Activated gamma-delta T cell treated with Interleukin-2 at 50 U/mL for 16 hours (primary cell): ENCODE measurements at places on chromosomes 11 and 22.

DNA sequence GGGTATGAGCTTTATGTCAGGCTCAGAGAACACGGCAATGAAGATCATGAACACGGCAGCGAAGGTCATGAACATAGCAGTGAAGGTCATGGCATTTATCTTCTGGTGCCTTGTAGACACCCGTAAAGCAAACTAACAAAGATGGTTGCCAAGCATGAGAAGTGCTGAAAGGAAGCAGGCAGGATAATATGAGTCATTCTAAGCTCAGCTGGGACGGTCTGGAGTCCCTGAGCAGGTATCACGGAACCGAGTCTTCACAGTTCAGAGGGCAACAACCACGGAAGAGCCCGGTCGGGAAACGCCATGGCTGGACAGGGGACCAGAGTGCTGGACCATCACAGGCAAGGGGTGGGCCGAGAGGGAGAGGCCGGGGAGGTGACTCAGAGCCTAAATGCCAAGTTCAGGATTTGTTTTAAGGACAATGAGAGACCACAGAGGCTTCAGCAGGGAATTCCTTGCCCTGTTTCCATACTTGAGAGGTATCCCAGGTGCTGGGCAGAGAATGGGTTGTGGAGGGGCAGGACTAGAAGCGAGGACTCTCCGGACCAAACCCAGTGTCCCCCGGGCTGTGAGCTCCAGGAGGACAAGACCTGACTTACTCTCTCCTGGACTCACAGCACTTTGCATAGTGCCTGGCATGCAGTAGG is 13.1 kb upstream of the MS4A10 start:
- no peak for DNase-seq

GRCh38 chr11:133950874-133951326 is 5.9 kb downstream of the IGSF9B start:
- DNase-seq: no peak

- no peak for DNase-seq
These were observed 44.9 kb downstream of the ADM start for GRCh38 chr11:10349806-10350205.

DNA sequence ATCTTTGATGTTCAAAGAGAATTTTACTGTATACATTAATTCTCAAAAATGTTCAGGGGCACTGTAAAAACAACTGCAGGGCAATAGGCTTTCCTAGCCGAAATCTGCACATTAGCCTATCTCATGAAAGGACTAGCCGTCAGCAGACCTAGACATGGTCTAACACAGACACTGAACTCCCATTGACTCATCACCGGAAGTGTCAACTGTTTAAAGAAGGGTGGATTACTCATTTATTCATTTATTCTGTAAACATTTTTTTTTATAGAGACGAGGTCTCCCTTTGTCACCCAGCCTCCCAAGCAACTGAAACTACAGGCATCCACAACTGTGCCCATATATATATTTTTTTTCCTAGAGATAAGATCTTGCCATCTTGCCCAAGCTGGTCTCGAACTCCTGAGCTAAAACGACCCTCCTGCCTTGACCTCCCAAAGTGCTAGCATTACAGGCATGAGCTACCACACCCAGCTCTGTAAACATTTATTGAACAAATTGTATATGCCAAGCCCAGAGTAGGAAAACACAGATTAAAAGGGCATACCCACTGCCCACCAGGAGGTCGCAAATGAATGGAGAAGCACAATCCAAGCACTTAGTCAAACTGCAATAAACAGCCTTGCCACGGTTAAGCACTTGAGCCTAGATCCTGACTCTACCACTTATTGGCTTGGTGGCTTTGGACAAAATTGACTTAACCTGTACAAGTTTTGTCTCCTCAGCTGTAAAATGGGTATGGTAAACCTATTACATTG is 26.6 kb downstream of the RAB30 start:
- DNase-seq: no peak

DNA sequence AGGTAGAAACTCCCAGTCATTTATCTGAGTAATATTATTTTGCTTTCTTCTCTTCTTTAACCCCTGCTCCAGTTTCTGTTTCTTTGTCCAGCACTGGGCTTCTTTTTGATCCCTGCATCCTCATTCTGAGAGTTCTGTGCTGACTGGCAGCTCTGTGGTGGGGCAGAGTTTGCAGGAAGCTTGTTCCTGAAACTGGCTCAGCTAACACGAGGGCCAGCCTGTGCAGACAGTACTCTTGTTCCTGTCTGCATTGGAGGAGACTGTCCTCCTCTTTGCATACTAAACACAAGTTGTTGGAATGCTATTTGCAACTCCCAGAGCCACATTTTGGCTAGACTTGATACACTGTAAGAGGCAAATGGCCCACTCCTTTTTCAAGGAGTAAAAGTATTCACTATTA is 93.1 kb upstream of the HORMAD2 start:
- no peak for DNase-seq

- DNase-seq: no peak
These were observed 37.0 kb downstream of the KREMEN1 start for GRCh38 chr22:29109822-29110221.

DNA sequence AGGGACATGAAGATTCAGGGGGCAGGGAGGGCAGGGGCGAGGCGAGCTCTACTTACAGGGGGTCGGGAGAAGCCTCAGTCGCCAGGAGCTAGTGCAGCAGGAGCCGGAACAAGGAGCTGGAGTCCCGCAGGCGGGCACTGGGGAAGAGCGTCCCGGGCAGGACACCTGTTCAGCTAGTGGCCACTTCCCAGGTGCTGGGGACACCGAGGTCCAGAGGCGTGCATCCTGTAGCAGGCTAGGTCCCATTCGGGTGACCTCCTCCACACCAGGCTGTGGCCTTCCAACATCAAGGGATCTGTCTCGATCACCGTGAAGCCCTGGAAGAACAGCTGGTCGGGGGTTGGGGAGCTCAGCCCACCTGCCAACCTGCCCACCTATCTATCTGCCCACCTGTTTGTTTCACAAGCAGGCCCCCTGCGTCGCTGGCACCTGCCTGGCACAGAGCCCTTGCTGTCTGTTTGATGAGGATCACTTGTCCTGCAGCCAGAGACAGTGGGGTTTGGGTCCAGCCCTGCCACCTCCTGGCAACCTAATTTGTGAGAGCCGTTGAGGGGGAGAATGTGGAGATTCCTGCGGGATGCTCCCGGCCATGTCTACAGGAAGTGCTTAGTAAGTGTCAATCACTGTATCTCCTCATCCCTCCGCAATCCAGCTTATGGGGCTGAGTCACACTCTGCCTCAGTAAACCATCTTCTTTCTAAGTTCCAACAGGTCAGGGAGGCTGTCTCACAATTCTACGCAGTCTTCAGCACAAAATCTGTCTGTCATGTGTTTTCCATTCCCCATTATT is 940.9 kb downstream of the BRD1 start:
- no peak for DNase-seq

GRCh38 chr22:40819599-40820140 is 524 bp upstream of the SLC25A17 start:
- DNase-seq: no peak

- DNase-seq: no peak
These were observed 222.5 kb downstream of the MN1 start for GRCh38 chr22:27578937-27579617.

DNA sequence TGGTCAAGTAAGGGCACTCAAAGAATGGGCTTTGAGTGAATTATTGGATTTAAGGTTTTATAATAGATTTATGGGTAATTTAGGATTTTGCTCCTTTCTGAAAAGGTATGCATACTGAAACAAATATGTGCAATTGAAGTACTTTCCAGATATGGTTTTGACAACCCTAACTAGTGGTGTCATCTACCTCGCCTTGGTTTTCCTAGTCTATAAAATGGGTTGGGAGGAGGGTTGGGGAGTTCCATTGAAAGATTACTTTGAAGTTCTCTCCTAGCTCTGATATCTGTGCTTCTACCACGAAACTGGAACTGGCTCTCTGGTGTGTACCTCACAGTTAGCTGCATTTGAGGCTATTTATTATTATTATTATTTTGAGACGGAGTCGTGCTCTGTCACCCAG is 431 bp upstream of the SPTBN2 start:
- DNase-seq: no peak

- DNase-seq: no peak
These were observed 43.5 kb upstream of the CCDC179 start for GRCh38 chr11:22903782-22904181.

- DNase-seq: no peak
These were observed 44.3 kb upstream of the A4GALT start for GRCh38 chr22:42764895-42765363.

DNA sequence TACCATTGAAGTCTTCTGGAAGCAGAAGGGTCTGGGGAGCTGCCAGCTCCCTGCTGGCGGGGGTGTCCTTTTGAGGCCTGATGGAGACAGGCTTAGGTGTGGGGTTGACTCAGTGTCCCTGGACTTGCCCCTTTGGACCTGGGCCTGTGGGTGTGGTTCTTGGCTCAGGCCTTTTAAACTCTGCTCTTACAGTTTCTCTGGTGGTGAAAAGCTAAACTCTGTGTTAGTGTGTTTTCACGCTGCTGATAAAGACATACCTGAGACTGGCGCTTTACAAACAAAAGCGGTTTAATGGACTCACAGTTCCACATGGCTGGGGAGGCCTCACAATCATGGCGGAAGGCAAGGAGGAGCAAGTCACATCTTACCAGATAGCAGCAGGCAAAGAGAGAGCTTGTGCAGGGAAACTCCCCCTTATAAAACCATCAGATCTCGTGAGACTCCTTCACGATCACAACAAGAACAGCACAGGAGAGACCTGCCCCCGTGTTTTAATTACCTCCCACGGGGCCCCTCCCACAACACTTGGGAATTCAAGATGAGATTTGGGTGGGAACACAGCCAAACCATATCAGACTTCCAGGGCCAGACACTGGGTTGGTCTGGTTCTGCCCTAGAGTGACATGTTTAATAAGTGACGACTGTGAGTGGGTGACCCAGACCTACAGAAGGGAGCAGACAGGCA is 26.5 kb downstream of the GRAMD4 start:
- no peak for DNase-seq

DNA sequence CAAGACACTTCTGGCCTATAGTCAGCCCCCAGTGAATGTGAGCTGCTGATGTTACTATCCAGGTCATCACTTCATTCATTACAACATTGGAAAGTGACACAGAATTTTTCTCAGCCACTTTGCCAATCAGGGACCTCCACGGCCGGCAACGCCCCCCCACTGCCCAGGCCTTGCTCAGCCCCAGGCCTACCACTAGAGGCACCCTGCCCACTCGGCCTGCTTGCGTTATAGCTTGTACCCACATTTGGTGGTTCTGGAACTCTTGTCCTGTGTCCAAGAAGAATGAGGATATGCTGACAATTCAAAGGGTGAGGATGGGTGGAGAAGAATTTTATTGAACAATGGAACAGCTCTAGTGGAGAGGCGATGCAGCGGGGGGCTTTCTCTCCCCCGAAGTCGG is 96.2 kb downstream of the TSPAN18 start:
- DNase-seq: no peak
